Suppressor macrophage treated with lipopolysaccharide for 1 hour (primary cell): ENCODE measurements at places on chromosomes 7 and 10.

DNA sequence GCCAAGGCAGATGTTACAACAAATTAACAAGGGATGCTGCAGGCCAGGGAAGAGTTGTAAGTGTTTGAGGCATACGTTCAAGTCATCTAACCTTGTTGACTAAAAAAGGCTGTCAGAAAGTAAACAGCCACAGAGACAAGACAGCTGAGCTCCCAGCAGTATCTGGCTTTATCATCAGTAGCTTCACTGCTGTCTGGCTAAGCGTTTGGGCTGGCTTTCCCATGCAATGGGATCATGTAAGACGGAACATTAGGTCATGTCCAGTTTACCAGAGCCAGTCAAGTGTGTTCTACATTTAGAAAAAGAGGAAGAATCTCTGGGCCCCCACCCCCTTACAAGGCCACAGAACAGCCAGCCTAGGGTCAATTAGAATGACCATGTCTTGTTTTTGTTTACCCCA lies 51.3 kb upstream of the GSAP start:
- peak; percentile 90 for DNase-seq

DNA sequence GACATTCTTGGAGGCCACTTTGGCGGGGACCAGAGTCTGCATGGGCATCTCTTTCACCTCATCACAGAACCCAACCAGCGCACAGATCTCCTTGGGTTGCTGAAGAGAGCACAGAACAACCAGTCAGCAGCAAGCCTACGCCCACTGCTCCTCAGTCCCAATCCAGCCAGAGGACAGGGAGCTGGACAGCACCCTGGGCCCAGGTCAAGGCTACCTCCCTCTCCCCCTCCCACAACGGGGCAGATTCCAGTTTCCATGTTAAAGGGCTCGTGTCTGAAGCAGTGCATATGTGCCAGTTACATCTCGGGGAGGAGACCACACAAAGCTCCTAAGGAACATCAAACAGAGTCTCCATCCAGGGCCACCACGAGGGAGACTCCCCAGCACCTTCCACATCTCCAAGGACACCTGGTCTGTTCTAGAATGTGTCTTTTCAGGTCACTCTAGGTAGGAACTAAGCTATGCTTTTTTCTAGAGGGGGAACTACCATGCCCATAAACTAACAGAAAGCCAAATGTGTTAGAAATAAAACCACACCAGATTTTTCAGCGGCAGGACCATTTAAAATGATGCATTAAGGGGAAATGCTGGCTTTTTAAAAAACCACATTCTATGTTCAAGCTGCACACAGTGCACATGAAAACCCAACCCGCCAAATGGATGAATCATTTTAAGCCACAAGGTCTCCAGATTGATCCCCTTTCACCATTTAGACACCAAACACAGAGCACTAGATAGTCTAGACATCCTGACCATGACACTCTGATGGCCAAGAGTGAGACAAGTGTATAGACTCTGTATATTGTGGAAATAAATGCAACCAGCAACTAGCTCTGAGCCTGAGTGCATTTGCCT lies 28.9 kb downstream of the PSAP start:
- DNase-seq, result no peak

DNA sequence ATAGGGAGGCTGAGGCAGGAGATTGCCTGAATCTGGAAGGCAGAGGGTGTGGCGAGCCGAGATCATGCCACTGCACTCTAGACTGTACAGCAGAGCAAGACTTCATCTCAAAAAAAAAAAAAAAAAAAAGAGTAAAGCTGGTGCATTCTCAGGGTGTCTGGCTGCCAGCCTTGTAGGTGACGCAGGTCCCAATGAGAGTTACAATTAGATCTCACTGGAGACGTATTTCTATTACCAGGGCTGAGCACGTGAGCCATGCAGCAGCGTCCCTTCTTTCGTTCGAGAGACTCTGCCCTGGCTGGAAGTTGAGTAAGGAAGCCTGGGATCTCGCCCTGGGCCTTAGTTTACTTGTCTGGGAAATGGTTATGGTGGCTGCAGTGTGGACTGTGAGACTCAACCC lies 22.4 kb upstream of the ZMIZ1 start:
- no peak for DNase-seq

DNA sequence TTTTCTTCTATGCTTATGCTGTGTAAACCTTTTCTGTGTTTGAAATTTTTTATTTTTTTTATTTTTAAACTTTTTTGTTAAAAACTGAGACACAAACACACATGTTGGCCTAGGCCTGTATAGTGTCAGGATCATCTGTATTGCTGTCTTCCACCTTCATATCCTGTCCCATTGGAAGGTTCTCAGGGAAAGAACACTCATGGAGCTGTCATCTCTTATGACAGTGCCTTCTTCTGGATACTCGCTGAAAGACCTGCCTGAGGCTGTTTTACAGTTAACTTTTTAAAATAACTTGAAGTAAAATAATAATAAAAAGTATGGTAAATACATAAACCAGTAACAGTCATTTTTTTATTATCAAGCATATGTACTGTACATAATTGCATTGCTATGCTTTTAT lies 34.1 kb downstream of the CREM start:
- DNase-seq, result no peak

- DNase-seq, result no peak
These were observed 5.9 kb upstream of the LFNG start for GRCh38 chr7:2513702-2514101.

- DNase-seq, result no peak
These were observed 86.3 kb upstream of the MKLN1 start for GRCh38 chr7:131241386-131241785.

DNA sequence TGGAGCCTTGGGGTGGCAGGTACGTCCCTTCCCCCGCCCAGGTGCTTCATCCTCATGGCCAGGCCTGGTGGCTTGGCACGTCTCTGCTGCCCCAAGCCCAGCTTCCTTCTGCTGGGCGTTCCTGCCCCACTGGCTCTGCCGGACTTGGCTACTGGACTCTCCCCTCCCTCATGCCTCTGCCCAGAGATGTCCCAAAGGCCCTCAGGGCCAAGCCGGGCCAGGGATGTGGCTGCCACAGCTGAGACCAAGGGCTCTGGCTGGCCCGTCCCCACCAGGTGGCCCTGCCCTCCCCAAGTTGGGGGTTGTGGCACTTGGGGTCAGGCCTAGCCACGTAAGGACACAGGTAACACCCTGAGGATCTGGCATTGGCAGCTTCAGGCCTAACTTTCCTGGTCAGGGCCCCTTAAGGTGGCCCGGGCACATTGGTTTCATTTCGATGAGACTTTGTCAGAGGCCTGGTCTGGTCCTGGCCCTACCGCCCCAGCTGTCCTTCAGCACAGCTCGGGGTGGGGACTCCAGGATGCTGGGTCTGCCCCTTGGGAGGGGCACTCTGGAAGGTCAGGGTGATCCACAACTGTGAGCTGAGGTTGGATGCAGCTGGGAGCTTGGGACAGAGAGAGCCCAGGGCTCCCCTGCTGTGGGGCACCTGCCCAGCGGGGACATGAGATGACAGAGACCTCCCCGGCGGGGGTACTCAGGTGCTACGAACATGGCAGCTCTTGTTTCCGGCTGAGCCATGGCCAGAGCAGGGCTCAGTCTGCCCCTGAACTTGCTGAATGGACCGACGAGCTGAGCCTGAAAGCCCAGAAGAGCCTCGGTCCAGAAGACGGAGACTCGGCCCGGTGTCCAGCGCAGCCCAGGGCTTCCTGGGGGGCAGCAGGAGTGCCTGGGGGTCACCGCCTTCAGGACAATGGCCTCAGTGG lies 2.9 kb downstream of the BHLHA15 start:
- no peak for DNase-seq

- DNase-seq, result no peak
These were observed 77.4 kb upstream of the ANLN start for GRCh38 chr7:36312064-36312914.

DNA sequence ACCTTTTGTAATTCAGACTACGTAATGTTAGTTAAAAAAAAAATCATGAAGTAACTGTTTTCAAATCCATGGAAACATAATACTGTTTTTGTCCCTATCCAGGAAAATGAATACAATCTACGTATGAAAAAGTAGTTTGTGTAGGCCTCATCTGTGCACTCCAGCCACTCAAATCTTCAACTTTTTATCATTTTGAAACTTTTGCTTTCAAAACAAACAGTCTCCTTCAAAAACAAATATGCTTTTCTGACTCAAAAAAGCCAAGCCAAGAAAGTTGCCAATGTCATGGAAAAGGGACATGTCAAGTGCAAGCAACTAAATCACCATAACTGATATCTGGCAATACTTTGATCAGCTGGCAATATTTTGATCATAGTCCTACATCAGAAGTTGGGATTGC lies 13.1 kb downstream of the THNSL1 start:
- DNase-seq, result no peak

DNA sequence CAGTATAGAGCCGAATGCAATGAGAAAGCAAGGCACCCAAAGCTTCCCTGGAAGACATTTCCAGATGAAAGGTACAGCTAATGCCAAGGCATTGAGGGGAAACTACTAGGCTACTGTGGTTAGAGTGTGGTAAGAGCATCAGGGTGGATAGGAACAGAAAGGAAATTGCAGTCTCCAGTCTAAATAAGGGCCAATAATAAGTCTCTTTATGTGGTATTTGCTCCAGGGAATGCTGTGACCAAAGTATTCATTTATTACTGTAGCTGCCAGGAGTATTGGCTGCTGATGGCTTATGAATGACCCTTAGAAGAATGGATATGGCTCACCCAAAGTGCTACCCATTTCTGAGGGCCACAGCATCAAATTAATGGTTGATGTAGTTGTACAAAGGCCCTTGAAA lies 30.1 kb upstream of the POT1 start:
- no peak for DNase-seq

DNA sequence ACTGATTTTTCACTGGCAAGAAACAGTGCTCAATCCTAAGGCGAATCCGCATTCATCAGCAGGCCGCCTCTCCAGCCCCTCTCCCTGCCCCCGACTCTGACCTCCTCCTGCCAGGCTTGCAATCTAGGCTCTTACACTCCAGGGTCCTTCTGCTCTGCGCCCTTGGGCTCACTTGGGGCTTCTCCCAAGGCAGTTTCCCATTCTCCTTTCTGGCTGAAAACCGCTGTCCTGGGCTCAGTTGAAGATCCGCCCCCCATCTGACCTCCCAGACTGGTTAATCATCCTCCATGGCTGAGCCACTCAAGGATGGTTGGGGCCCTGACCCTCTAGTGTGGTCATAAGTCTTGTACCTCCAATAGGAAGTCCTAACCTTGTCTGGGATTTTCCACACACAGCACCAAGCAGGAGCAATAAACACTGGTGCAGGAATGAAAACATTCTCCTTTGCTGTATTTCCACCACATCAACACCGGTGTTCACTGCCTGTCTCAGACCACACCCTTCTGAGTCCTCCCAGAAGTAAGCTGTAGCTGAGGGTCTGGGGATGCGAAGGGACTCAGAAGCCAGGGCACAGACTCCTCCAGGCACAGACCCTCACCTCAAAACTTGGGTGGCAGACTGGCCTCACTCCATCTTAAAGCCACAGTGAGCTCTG lies 42.4 kb downstream of the TNS3 start:
- peak; percentile 69 for DNase-seq

GRCh38 chr10:24616536-24616935 lies 107.2 kb downstream of the ARHGAP21 start:
- DNase-seq, result no peak

- no peak for DNase-seq
These were observed 4.9 kb upstream of the GRID2IP start for GRCh38 chr7:6556196-6556595.

DNA sequence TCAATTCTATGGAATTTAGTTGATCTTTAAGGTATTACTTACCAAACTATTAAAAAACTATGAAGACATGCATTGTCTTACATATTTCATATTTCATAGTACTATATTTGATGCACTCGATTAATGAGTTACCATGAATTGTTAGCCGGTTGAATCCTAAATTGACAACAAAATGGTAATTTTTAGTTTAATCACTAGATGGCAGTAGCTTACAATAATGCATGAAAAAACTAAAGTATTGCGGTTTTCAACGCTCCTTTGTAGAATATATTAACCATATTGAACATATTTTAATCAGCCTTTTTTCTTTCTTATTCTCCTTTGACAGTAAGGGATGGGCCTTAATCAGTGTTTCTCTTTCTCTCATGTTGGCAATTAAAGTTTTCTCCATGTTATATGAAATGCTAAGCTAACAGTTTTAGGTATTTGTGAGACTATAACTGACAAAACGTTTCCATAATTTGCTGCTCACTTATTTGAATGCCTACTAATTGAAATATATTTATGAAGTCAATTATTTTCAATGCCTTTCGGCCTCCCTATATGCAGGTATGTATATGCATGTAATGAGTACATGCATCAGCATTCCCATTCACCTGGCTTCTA lies 48.5 kb upstream of the ARL4A start:
- DNase-seq, result peak; percentile 82

DNA sequence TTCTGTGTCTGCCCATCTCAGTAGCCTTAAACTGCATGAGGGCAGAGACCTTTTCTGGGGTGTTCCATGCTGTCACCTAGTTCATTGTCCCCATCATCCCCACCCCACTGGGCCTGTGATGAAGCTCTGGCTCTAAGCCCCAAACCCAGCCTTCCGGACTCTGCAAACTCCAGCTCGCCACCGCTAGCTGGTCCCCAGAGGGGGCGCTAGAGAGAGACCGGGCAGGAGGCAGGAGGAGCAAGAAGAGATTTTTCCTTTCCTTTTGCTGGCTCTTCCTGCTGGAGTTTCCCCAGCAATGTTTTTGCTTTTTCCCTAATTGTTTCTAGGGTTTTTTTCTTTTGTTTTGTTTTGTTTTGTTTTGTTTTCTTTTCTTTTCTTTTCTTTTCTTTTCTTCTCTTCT lies 234.4 kb downstream of the TEX36 start:
- peak; percentile 21 for DNase-seq

GRCh38 chr7:151679881-151680612 lies 160.4 kb upstream of the RHEB start:
- DNase-seq, result no peak

- DNase-seq, result no peak
These were observed 10.4 kb downstream of the TAX1BP1 start for GRCh38 chr7:27750316-27750715.

DNA sequence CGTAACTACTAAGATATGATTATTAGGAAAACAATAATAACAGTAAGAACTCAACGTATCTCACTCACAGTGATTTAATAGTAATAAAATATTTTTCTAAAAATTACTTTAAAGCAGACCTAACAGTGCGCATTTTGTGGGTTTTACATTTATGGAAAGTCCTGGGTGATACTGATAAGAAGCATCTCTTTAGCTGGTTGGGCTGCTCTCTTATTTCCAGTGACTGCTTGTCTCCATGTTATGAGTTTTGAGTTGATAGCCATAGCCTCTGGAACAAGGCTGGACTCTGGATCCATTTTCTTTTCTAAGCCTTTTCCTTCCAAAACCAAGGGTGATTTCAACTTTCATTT lies 29.5 kb upstream of the INHBA start:
- no peak for DNase-seq
